ENCODE measurements at places on chromosomes 4 and X.

GRCh38 chr4:159150821-159151390, 48.0 kb downstream of the RAPGEF2 start:
- no peak for DNase-seq

- DNase-seq = no peak
Observed at GRCh38 chr4:59200992-59201391, 1999.1 kb upstream of the ADGRL3 start.

GRCh38 chr4:139131209-139131870, 45.7 kb downstream of the ELF2 start:
- DNase-seq = no peak

DNA sequence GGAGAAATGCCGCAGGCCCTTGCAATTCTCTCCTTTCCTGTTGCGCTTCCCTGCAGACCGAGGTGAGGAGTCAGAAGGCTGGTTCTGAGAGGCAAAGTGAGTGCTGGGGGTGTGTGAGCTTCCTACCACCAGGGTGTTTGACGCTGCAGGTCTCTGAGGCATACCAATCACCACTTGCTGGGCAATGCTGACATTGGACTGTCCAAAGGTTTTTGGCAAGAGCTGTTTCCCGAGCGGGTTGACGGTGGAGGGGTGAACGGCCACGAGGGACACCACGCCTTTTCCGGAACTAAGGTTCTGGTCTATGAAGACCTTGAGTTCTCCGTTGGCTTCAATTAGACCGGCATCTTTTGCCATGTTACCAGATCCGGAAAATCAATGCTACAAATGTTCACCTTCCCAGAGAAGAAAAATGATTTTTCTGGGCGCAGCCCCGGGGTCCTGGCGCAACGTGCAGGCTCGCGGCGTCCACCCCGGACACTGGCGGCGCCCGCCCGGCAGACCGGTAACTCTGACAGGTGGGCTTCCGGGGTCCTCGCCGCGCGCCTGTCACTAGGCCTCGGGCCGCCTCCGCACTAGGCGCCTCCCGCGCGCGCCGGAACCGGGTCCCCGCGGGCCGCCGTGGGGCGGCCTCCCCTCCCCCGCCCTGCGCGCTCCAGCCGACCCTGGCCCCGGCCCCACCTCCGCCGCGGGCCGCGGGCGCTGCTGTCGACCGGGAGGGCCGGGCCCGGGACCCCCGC, 44.9 kb upstream of the FAM47C start:
- DNase-seq = no peak

- DNase-seq = no peak
Observed at GRCh38 chr4:133389029-133389428, 239.9 kb downstream of the PCDH10 start.

DNA sequence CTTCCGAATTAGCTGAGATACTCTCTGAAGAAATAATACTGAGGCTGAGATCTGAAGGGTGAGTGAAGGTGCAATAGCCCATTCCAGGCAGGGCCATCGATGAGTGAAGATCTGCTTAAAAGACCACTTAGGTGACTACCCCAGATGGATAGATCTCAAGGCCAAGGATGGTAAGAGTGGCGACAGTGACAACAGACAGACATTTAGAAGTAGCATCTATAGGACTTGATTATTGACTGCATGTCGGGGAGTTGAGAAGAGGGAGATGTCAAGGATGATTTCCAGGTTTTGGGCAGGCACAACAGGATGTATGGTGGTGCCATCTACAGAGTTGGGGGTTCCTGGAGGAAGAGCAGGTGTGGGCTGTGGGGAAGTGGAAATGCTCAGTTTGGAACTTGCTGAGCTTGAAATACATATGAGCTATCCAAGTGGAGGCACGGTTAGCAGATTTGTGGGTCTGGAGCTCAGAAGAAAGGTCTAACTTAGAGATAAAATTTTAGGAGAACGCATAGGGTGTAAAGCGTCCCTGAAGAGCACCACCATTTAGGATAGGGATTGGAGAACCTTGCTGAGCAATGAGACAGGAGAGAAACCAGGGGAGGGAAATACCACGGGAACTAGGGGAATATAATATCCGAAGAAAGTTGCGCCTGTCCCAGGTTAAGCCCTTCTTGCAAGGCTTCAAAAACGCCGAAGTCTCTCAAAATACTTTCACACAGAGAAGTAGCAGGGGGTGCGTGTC, 688 bp downstream of the UFSP2 start:
- peak; percentile 7 for DNase-seq

DNA sequence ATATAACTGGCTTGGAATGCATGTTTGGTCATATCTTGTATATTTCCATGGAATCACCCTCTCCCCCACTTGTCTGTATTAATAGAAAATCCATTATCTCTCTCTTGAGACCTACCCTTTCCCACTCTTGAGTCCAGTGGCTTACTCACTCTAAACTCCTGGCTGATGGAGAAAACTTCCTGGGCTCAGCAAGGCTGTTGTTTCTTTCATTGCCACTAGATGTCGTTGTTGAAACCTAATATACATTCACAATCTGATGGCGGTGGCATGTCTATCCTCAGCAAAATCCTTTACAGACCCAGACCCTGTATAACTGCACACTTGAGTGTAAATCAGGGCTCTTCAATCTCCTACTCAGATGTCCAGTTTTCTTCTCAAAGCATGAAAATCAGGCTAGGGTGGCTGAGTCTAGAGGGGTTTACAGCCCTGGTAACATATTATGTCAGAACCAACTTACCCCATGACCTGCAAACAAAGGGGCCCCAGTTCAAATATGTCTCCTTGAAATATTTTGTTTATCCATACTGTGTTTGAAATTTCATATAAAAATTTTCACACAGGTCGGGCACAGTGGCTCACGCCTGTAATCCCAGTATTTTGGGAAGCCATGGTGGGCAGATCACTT, 70.0 kb upstream of the FAM241A start:
- DNase-seq = no peak

GRCh38 chrX:148537556-148538182, 37.3 kb downstream of the AFF2 start:
- DNase-seq = no peak

Measured in DMS 273 treated with DMSO at 0.1 percent for 48 hours (cell line).